ENCODE measurements at places on chromosomes 5 and 9.

- no peak for DNase-seq
These were observed 48.5 kb downstream of the MFAP3 start for GRCh38 chr5:154087260-154087659.

GRCh38 chr9:98314381-98315066 is 59.1 kb upstream of the TBC1D2 start:
- no peak for DNase-seq

- no peak for DNase-seq
These were observed 508 bp upstream of the NME5 start for GRCh38 chr5:138139781-138140090.

DNA sequence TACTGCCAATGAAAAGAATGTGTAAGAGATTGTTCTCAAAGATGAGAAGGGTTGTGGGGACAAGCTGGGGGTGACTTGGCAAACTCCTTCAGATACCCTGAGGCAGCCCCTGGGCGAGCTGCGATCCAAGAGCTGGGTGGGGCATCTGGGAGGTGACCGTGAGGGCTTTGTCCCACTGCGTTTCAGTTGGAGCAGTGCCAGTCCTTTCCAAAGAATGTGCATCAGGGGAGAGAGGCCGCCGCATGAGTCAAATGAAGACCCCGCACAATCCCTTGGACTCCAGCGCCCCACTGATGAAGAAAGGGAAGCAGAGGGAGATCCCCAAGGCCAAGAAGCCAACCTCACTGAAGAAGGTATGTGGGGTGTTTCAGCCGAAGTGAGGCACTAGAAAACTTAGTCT is 28.4 kb downstream of the SECISBP2 start:
- DNase-seq = no peak

DNA sequence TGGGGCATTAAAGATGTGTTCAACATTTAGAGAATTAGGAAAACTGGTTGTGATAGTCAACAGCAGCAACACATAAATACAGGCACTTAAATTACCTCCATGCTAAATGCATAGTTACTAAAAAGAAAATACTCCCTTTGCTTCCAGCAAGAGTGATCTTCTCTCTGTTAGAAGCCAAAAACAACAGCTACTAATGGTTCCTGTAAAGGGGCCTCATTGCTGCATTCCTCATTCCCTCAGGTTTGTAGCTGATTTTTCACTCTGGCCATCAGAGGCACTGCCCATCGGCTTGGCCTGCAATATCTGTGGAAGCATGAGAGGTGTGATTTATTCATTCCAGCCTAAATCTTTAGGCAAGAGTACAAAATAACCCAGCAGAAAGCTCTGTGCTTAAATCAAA is 466.0 kb upstream of the ADAMTS16 start:
- DNase-seq = no peak
